ENCODE measurements at places on chromosomes 4 and X. TPM values are rescaled to one million over a fixed set of nuclear protein-coding genes. Genes with fewer than 3 reads are reported as not detected.

The EDNRA gene
- 36.7 TPM for polyA plus RNA-seq

GRCh38 chr4:24529555-24529954, 54.8 kb downstream of the DHX15 start:
- no peak for DNase-seq

The PPP2R2C gene
- polyA plus RNA-seq, result not detected

GRCh38 chr4:89171176-89171805, 60.0 kb downstream of the TIGD2 start:
- no peak for DNase-seq

DNA sequence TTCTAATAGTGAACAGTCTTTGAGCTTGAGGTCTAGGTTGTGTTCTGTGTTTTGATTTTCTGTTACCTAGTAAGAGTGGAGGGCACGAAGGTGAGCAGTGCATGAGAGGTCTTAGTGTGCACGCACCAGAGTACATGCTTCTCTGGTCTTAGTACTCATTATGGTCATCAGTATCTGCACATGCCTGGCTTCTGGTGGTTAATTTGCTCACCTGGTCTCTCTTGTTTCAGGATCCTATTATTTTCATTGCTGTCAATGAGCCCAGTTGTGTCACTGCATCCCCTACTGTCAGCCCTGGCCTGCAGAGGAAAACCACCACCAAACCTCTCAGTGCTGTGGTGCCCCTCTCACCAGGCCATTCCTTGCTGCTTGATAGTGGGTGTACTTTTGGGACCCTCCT, 54.8 kb downstream of the NSUN7 start:
- no peak for DNase-seq

- no peak for DNase-seq
Measured at GRCh38 chr4:8221985-8222384, 22.9 kb downstream of the SH3TC1 start.

GRCh38 chr4:38601244-38601915, 62.6 kb upstream of the KLF3 start:
- no peak for DNase-seq

The DDIT4L gene
- polyA plus RNA-seq, result 3.9 TPM

DNA sequence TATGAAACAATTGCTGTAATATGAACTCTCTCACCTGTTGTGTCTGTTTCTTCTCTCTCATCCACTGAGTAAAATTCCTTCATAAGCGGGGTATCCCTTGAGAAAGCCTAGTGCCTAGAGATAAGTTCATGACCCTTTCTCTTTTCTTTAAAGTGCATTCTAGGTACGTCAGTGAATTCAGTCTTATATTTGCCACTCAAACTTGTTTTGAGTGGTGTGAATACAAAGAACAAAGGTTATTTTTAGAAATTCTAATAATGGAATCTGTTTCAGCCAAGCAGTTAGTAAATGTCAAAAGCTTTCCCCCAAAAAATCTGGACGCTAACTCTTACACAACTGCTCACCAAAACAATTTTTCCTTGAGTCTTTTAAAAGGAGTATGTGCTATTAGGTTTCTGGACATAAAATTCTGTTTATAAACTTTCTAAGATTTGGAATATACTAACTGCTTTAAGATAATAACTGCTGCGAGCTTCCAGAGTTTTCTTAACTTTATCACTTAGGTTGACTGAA, 112.0 kb downstream of the VEGFC start:
- DNase-seq, result no peak

DNA sequence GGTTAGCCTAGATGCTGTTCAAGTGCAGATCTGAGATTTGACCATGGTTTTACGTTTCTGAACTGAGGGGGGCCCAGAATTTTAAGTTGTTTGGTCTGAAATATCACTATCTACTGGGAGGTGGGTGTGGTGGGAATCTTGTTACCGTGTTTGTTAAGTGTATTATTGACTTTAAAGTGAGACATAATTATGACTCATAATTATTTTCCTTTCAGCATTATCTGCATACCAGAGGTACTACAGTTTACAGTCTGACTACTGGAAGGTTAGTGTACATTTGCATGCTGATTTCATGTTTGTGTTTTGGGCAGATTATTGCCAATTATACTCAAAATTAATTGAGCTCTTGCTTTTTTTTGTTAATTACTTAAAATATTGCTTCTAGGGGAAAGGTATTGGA, 101.5 kb downstream of the KDM6A start:
- DNase-seq, result peak; percentile 6

GRCh38 chr4:183722731-183723560, 63.9 kb downstream of the TRAPPC11 start:
- peak; percentile 30 for DNase-seq

The ENOPH1 gene
- 43.2 TPM for polyA plus RNA-seq

GRCh38 chr4:87073199-87074120, 138.6 kb downstream of the AFF1 start:
- peak; percentile 37 for DNase-seq

The BCAP31 gene
- 189 TPM for polyA plus RNA-seq

DNA sequence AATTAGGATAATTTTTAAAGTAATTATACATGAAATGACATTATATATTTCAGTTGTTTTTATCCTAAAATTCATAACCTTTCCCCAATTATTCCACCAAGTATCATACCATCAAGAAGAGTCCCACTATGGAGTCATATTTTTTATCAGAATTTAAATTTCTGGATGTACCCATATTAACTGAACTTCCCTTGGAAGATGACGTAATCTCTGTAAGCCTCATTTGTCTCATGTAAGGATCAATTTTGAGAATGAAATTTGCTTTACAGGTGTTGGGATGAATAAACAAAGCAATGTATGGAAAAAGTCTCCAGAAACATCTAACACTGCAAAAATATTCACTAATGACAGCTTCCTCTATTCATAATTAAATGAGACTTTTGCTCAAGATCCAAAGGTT, 147.5 kb downstream of the NPFFR2 start:
- no peak for DNase-seq

- DNase-seq, result peak; percentile 62
Measured at GRCh38 chrX:63506320-63506719, 155.2 kb upstream of the SPIN4 start.

DNA sequence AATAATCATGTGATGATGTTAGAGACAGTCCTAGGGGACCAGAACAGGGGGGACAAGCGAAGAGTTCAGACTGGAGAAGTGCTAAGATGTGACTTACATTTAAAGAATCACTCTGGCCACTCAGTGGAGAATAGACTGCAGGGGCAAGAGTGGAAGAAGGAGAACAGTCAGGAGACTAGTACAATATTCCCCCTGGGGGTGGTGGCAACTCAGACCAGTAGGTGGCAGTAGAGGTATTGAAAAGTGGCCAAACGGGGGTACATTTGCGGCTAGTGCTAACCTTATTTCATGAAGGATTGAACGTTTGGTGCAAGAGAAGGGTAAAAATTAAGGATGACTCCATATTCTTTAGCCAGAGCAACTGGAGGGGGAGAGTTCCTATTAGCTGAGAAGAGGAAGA, 2.7 kb upstream of the BMX start:
- peak; percentile 78 for DNase-seq

DNA sequence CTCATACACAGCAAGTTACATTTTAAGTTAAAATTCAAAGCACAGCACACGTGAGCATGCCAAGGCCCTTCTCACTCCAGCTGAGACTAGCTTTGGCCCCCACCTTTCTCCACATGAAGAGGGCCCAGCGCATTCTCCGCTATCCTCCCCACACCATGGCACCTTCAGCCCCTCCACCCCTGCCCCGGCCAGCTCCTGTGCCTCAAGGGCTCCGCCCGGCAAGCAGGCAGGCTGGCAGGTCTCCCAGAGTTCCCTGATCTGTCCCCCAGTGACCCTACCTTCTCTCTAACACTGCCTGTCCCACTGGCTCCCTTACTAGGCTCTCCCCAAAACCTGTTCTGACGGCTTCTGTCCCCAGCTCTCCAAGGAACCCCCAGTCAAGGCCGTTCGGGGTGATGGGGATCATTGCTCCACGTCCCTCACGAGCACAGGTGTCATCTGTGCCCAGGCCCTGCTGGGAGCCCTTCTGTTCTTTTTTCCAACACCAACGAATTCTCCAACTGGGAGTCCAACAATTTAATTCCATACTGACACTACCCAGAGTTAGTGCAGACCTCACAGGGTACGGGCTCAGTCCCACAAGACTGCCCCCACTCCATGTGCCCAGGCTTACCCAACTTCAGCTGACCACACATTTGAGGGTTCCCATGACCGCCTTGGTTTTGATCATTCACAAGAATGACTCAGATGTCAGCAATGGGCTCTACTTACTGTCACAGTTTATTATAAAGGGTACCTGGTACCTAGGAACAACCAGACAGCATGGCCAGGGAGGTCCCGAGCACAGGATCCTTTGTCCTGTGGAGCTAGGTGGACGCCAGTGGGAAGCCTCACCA, 4.2 kb downstream of the LETM1 start:
- DNase-seq, result no peak

DNA sequence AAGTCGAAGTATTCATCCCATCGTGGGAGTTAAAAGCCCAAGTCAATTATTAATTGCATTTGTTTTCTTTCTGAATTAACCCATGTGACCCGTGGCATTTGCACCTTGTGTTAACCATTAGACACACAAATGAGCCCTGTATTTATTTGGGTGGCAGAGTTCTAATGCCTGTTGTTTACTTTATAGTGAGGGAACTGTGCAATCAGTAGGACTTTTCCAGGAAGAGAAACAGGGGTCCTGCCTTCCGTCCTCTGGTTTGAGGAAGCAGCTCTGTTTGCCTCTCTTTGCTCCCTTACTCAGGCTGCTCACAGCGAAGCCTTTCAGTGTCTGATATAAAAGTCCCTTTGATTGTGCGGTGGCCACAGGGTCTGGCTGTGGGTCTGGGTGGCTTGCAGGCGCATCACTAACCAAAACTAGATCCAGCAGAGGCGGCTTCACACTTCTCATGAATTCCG, 263.6 kb downstream of the PTTG2 start:
- no peak for DNase-seq

GRCh38 chr4:181468451-181468850, 774.8 kb upstream of the TENM3 start:
- DNase-seq, result no peak

The IBSP gene
- not detected for polyA plus RNA-seq

DNA sequence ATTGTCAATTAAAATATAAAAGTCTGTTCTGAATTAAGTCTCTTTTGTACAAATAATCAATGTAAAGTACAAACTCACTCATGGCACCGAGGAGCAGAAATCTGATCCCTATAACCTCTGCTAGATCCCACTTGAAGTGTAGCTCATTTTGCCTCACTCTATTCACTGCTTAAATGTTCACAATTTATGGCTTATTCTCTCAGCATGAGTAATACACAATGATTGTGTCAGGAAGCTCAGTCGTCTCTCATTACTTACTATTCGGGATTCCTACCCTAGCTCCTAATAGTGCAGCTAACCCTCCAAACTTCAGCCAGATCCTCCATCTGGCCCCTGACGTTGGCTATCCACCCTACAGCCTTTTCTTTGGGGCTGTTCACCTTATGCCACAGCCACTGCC, 4.7 kb upstream of the AMMECR1 start:
- DNase-seq, result no peak

The NPY5R gene
- 19.1 TPM for polyA plus RNA-seq

GRCh38 chrX:68874076-68874475, 45.3 kb downstream of the EFNB1 start:
- no peak for DNase-seq

All from cardiac muscle cell (in vitro differentiated cells and primary cell).